ENCODE measurements at places on chromosomes 11 and 22.
A peak's percentile ranks its signal among the peaks of the same experiment; 100 is the strongest.

GRCh38 chr22:44999687-45000086 lies 10.1 kb downstream of the PHF21B start:
- DNase-seq = no peak

DNA sequence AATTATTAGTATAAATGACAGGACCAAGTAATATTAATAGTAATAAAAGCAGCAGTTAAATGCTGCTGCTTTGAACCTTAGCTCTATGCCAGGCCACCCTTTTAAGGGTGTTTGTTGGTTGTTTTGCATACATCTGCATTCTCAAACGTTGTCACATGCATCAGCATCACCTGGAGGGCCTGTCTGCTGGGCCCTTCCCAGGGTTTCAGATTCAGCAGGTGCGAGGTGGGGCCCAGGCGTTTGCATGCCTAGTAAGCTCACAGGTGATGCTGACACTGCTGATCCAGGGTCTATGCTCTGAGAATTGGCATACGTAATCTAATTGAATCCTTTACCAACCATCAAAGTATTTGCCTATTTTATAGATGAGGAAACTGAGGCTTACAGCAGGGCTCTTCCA lies 246.5 kb downstream of the CADM1 start:
- DNase-seq = no peak

DNA sequence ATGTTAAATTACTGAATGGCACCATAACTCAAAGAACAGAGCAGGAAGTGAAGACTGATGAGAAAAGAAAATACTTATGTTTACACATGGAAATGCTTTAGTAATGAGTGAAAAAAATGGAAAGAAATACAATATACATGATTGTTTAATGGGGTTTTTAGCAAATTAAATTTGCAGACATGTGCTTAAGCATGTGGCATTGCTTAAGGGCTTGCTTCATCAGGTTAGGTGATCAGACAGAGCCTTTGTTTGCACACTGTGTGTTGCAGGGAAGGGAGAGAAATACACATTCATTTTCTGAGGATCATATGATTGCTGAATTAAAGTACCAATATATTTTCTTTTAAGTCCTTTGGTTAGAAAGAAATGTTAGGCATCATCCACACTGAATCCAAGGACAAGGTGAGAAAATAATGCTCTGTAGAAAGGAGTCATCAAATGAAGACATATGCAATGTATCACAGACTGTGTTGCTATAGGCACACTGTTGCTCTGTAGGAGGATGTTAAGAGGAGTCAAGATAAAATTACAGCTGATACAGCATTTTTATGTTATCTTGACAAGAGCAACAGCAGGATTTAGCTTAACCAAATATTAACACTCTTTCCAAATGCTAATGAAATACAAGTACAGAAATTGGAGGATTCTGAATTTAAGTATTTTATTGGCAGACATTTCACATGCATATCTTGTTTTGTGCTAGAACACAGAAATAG lies 23.4 kb upstream of the ARHGAP20 start:
- no peak for DNase-seq

- DNase-seq = no peak
These were observed 50.5 kb downstream of the CLTCL1 start for GRCh38 chr22:19240813-19241592.

GRCh38 chr11:94149431-94150017 lies 20.9 kb downstream of the PANX1 start:
- no peak for DNase-seq

- DNase-seq = no peak
These were observed 30.2 kb downstream of the MUC15 start for GRCh38 chr11:26541870-26542269.

DNA sequence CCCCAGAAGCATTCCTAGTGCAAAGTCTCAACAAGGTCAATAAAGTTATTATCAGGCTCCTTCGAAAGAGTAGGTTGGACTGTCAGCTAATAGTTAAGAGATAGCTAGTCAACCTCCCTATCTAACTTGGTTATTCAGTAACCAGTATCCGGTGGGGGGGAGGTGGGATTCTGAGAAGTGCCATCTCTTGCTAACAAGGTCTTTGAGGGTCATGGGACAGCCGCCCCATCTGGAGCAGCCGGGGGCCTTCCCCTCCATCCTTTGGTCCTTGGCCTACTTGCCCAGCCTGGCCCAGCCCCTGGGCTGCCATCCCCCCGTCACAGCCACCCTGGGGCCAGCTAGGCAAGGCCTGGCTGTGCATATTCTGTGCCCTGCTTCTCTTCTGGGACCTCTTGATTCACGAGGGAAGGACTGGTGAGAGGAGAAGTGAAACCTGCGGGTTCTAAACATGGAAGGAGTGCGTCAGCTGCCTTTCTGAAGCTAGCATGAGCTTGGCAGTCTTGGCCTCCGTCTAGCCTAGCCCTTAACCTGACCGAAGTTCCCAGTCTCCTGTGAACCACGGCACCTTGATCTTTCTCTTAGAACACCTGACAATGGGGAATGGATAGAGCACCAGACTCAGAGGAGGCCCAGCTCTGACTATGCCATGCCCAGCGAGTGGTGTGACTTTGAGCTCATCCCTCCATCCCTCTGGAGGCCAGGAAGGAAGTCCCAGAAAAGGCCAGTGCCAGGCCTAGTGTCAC lies 9.3 kb downstream of the SLC37A2 start:
- no peak for DNase-seq

DNA sequence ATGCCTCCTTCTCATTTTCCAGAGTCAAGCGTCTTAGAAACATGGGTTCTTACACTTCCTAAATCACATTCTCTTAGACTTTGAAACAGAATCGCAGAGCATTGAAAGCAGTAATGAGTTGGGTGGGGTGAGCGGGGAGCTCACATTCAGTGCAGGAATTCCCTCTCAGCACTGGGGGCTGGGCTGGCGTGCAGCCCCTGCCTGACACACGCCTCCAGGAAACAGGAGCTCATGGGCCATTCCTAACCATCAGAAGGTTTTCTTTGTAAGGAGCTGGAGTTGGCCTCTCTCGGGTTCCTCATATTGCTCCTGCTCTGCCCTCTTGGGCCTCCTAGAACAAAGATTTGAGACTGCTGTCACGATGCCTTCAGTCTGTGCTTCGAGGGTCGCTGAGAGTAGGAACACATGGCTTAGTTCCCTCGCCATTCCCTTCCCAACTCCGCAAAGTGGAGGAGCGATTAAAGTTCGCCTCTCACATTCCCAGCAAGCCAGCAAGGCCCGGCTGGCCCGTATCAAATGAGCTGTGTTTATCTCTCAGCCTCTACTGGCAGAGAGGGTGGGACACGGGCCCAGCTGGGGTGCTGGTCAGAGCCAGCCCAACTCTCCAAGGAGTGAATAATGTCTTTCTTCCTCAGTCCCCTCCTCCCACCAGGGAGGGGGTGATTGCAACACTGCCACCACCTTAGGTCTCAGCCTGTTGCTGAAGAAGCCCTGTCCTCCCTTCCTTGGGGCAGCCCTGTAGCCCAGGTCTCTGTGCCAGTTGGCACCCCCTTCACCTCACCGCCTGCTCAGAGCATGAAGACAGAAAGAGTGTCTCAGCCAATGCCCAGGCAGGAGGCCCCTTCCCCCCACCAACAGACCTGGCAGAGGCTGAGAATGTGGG lies 10.4 kb downstream of the CHRDL2 start:
- no peak for DNase-seq

DNA sequence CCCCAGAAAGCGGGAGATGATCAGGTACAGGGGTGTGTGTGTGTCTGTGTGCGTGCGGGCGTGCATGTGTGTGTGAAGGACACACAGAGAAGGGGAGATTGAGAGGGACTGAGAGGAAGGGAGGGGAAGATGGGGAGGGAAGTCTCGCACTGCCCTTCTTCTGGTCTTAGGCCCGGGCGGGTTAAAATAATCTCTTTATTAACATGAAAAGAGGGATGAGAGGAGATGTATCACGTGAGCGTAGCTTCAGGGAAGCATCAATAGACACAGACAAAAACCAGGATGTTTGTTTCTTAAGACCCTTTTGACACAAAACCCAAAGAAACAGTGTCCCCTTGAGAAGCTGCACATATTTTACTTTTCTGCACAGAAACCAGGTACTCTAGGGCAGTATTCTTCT lies 347.3 kb downstream of the BRD1 start:
- DNase-seq = no peak

DNA sequence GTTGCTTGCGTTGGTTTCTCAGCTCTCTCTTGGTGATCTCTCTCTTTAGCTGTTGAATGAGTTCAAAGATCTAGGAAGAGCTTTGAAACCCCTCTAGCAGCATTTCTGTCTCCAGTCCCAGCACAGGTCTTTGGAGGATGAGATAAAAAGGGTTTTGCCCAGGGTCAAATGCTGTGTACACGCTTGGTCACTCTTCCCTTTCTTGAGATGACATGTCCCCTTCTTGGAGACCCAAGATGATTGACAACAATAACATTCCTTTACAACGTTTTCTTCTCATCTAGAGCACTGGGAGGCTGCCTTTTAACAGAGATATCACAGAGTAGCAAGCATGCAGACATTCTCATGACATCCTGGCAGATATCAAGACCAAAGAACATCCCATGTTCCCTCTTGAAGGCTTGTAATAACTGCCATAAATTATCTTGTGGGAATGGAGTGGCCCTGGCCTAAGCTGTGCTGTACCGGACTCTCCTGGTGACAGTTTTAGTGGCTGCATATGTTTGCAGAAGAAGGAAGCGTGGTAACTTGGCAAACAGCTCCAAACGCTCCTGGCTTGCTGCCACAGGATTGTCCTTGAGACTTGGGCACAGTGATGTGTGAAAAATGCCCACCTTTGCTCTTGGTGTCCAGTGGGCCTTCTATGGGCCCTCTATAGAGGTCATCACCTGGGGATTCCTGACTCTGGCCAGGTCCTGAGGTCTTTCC lies 107.8 kb downstream of the PTPRJ start:
- DNase-seq = no peak

DNA sequence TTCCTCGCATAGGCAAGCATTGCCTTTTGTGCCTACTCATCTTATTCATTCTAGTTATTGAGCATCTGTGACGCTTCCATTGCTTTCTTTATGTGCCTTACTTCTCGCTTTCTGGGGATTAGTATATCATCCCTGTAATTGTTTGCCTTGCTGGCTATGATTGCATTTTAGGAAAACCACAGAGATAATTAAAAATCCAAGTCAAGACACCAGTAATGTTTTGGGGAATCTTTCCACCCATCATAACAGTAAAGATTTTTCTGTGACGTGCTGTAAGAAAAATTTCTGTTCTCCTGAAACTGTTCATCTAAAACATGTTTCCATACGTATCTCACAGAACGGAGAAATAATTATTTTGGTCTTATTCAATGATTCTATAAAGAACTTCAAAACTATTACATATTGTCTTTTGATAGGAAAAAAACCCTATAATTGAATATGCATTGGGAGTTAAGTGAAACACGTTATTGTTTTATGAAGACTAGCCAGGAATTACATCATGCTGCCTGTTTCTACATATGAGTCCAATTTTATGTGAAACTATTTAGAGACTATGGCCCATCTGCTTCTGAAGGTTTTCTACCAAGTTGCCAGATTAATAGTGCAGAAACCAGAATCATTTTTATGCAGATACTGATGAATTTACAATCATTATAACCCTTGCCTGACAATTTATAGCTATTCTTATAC lies 133.7 kb upstream of the FIBIN start:
- DNase-seq = no peak

DNA sequence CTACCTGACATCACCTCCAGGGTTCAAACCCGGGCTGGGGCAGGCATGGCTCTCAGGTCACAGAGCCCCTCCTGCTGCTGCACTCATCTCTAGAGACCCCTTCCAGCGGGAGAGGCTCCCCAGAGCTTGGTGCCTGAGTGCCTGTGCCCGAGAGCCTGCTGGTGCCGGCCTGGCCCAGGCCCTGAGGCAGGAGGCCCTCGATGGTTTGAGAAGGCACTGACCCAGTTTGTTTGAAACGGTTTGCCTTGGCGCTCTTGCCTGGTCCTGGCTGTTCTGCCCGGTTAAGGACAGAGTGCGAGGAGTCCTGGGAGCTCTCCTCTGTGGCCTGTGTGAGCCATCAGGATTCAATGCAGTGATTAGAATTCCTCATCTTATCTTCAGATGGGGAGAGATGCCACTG lies 88.9 kb downstream of the TBC1D22A start:
- DNase-seq = no peak

DNA sequence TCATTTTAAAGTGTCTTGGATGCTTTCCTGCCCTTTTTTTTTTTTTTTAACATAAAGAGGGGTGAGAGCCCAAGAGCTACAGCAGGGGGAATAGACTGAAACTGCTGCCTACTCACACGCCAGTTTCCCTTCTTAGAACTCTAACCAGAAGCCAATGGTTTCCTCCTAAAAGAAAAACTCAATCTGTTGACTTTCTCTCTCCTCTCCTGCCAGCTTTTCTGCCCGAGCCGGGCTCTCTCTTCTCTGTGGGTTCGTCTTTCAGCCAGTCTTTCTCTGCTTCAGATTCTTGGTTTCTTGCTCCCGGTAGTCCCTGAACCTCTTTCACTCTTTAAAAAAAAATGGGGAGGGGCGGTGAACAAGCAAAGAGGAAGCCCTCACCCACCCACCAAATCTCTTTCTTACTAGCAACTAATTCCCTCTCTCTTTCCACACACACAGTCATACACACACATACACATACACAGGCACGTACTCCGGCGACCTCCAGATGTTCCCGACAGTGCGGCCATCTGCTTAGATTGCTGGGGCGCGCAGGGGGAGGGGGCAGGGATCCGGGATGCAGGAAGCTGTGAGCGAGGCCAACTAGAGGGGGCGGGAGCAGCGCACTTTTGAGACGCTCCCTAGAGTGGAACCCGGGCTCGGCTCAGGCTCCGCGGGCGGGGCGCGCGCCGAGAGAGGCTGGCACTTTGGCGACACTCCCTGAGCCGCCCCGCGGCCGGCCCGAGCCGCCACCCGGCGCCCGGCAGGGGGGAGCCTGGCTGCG lies 444 bp upstream of the TSKU start:
- DNase-seq = peak; percentile 94

DNA sequence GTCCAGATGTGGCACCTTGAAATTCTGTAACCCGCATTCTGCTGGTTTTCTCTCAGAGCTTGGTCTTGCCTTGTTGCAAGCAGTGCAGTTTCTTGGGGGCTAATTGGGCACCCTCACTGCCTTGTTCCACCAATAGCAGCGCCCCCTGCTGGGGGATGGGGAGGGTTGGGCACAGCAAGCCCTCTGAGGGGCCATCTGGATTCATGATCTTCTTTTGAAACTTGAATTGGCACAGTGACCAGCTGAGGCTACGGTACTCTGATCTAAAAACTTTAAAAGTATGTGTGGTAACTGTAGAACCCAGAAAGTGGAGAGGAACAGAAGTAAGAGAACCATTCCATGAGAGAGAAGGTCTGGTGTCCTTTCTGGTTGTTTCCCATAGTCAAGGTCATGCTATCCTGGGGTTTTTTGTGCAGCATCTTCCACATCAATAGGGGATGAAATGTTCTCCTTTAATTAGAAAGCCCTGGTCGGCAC lies 64.2 kb downstream of the MED15 start:
- peak; percentile 64 for DNase-seq

GRCh38 chr11:64148226-64148916 lies 17.5 kb downstream of the MACROD1 start:
- DNase-seq = peak; percentile 92
